ENCODE measurements at places on chromosomes 11 and 22.

GRCh38 chr11:131838016-131838415, 467.6 kb downstream of the NTM start:
- DNase-seq, result no peak

DNA sequence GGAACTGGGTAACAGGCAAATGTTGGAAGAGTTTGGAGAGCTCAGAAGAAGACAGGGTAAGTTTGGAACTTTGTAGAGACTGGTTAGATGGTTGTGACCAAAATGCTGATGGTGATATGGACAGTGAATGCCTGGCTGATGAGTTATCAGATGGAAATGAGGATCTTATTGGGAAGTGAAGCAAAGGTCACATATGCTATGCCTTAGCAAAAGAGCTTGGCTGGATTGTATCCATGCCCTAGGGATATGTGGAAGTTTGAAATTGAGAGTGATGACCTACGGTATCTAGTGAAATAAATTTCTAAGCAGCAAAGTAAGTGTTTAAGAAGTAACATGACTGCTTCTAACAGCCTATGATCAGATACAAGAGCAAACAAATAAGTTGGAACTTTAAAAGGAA, 17.8 kb downstream of the BBOX1 start:
- DNase-seq, result no peak

DNA sequence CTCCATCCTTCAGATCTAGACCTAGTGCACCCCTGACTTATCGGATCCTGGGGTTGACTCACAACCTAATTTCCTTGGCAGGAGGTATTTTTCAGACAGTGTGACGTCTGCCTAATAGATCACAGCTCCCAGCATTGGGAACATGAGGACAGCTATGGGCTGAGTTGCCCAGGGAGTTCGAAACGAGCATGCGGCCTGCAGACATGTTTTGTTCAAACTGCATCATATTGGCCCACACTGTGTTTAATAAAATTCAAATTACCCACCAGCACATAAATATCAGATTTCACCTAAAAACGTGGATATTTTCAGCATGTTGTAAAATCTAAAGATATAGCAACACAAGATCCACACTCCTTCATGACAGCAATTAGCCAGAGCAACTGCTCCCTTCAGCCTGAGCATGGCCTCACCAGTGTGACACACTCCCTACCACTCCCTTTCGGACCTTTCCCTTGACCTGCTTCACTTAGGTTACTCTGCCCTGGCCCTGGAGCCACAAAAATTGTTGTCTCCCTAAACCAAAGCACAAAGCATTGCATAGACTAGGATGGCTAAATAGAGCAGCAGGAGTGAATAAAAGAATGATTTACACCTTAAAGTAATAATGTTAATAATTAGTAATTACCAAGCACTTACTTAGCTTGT, 53.6 kb upstream of the USP47 start:
- DNase-seq, result no peak

DNA sequence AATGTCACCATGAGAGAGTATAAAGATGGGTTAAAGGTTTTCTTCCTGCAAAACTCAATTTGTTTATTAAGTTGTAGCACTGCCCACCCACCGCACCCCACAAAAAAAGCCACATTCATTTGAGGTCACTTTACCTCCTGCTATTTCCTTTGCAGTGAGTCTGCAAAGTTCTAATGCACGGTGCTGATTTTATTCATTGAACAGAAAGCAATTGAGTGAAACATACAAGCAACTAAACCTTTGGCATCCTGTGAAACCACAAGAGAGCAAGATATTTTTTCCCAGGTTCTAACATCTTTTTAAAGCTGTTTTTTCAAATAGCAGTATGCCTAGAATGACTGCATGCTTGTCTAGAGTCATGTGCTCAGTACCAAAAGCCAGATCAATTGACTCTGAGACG, 39.0 kb downstream of the RRAS2 start:
- DNase-seq, result no peak

- DNase-seq, result no peak
Observed at GRCh38 chr11:120594746-120595145, 83.2 kb downstream of the GRIK4 start.

- DNase-seq, result no peak
Observed at GRCh38 chr11:92432515-92432914, 207.9 kb downstream of the FAT3 start.

All from ureter (tissue), 1 donor.